Stimulated activated CD8-positive, alpha-beta memory T cell treated with anti-CD3 and anti-CD28 coated beads, Interleukin-15, amount 100 ng/mL, for 24 hours (primary cell): ENCODE measurements at places on chromosomes 13 and 19.

GRCh38 chr19:6687114-6687513 is 17.2 kb upstream of the TNFSF14 start:
- no peak for DNase-seq

DNA sequence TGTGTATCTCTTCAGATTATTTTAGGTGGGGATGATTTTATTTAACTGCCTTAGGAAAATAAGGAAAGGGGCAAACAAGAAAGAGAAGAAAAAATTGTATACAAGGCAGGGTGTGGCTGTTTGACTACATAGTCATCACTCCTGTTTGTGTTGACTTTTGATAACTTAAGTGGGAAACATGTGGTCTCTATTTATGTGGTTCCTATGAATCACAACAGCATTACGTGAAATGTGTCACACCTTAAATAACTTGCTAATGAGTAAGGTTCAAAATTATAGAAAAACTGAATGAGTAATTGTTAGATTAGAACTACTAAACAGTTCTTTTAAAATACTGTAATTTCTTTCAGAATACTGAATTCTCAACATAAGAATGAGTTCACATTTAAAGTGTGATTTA is 69.3 kb downstream of the LMO7 start:
- DNase-seq = no peak

DNA sequence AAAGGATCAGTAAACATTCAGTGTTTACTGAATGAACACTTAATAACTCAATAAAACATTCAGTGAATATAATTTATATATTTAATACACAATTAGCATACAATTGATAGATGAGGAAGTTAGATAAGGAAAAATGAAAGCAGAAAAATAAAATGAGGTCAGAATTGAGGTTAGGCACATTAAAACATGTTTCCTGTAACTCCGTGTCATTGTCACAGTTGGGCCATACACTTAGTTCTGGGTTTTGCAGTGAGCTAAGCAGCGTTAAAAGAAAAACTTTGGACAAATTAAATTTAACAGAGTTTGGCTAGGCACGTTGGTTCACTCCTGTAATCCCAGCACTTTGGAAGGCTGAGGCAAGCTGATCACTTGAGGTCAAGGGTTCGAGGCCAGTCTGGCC is 71.4 kb downstream of the MIPEP start:
- DNase-seq = no peak

- no peak for DNase-seq
Observed at GRCh38 chr19:49150106-49150943, 4.9 kb downstream of the HRC start.

DNA sequence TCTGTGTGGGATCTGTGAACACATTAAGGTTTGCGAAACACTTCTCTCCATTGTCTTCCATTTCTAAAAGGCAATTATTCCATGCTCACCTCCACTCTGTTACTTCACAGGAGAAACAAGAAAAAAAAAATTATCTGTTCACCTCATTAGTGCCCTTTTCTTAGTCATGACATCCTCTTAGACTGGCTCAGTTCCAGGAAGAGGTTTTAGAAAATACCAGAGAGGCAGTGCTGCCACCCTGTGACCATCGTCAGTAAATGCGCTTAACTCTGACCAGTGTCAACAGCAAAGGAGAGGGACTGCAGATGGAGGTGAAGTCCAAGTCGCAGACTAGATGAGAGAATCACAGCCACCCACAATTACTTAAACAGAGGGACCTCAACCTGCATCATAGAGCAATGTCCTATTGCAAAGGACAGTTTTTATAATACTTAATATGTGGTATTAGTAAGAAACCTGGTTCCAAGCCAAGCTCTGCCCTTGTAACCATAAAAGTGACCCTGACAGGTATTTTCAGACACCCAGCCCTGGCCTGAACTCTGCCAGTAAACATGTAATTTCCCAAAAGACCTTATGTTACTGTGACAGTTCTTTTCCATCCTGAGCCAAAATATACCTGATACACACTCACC is 19.4 kb downstream of the CEACAM21 start:
- DNase-seq = no peak
